ENCODE measurements at places on chromosomes 2 and 18.
A peak's percentile ranks its signal among the peaks of the same experiment; 100 is the strongest.

DNA sequence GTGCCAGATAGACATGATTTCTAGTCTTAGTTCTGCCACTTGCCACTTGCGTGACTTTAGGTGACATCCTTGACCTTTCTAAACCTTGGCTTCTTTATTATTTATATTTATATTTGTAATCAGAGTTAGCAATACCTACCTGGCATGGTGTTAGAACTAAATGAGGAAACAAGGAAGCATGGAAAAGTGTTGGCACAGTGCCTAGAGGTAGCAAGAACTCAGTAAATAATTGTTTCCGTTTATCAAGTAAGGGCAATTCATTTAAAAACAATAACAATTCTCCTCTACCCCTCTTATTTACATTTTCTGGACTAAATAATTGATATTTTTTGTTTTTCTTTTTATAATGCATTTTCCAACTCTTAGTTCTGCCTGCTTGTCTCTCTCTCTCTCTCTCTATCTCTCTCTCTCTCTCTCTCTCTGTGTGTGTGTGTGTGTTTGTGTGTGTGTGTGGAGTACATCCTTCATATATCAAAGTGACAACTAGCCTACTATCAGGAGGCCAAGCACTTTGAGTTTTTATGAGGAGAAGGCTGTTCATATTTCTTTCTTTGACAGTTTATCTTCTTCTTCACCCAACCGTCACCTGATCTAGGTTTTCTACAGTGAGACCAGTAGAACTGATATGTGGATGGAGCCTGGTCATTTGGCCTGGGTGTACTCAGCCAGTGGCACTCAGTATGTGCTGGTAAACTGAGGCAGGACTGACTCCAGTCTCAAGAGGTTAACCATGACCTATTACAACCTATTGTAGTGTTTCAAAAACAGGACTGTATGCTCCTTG is 134.5 kb downstream of the LRRTM1 start:
- DNase-seq = no peak

DNA sequence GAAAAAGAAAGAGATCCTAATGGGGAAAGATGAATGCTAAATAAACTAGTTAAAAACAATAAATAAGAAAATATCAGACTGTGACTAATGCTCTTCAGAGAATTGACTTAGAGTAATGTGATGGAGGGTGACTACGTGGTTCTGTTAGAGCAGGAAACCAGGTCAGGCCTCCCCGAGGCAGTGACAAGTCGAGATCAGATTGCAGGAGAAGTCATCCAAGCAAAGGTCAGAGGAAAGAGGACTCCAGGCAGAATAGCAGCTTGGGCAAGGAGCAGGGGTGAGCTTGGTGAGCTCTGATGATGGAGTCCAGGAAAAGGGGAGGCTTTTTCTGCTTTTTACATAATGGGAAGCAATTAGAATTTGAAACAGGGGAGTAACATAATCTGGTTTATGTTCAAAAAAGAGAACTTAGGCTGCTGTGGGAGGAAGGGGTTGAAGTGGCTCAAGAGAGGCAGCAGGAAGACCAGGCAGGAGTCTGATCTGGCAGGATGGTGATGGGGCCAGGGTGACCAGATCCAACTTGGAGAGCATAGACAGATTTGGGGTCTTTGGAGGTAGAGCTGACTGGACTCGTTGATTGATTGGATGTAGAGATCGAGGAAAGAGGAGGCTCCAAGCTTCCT is 27.3 kb upstream of the ITGB6 start:
- no peak for DNase-seq

DNA sequence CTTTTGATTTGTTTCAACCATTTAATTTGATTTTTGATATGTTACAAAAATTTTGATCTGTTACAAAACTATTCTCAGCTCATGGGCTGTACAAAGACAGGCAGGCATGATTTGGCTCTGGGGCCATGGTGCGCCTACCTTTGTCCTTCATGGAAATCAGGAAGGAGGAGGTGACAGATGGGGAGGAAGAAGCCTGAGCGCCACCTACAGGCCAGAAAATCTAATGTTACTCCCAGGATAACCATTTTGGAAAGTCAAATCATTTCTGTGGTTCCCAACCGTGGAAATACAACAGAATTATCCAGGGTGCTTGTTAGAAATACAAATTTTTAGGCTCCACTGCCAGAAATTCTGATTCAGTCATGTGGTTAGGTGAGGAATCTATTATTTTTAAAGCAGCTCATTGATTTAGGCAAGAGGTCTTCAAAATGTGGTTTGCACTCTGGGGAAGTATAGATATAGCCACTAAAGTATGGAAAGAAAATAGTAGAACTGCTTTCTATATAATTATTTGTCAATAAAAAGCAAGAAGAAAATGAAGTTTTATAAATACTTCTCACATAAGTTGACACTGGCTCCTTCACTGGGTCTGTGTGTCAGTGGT is 93.9 kb downstream of the EVA1A start:
- DNase-seq = peak; percentile 16

GRCh38 chr2:9261231-9261883 is 54.7 kb downstream of the ASAP2 start:
- DNase-seq = no peak

DNA sequence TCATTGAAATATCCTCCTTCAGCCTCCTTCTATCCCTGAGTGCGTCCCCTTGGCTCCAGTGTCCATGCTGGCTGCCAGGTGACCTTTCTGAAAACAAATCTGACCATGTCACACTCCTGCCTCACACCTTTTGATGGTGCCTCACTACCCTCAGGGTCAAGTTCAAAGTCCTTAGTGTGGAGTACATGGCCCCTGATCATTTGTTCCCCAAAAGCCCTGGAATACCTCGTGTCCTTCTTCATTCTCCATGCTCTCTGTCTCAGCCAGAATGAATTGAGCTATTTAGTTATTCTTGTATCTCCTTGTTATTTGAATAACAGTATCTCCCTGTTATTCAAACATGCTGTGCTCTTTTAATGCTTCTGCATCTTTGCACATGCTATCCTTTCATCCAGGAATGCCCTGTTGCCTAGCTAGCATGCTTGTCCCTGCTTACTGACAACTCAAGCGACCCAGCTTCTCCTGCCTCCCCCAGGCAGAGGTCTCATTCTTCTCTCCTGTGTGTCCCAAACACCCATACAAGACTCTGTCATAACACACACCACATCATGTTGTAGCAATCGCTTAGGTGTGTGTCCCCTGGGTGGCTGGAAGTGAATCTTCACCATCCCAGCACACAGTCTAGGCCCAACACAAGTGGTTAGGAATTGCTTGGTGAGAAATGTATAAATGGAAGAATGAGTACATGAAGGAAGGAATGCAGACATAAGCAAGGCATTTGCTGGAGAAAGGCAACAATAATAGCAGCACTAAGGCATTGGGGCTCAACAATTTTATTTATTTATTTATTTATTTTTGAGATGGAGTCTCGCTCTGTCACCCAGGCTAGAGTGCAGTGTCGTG is 144.0 kb downstream of the DDX1 start:
- no peak for DNase-seq

DNA sequence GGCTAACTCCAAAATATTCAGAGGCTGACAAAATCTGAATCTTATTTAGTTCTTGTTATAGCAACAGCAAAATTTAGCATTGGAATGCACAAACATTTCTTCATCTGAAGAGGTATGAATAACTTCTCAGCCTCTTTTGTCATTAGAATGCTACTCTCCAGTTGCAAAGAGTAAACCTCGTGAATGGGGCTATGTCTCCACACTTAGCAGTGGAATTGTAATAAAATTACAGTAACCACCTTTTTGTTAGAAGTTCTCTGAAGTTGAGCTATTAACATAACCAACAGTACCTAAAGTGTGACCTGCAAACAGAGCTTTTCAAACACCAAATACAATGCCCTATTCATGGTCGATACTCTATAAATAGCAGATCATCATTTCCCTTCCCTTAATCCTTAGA is 50.2 kb upstream of the GALNT3 start:
- no peak for DNase-seq

- no peak for DNase-seq
Observed at GRCh38 chr18:70044632-70045031, 97.0 kb upstream of the CD226 start.

DNA sequence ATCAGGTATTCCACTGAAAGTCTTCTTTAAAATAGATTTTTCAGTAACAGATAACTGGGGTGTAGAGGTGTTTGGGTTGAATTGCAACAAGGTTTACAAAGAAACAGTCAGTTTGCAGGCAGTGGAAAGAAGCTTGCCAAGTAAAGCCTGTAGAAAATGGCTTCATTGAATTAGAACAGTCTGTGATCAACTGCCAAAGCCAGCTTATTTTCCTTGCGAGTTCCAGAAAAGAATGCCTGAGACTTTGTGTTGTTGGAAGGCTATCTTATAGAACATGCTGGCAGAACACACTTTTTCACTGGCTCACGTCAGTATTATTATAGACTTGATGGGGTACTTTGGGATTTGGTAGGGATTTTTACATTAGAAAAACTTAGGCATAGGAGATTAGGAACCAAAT is 601.0 kb downstream of the XIRP2 start:
- DNase-seq = no peak

DNA sequence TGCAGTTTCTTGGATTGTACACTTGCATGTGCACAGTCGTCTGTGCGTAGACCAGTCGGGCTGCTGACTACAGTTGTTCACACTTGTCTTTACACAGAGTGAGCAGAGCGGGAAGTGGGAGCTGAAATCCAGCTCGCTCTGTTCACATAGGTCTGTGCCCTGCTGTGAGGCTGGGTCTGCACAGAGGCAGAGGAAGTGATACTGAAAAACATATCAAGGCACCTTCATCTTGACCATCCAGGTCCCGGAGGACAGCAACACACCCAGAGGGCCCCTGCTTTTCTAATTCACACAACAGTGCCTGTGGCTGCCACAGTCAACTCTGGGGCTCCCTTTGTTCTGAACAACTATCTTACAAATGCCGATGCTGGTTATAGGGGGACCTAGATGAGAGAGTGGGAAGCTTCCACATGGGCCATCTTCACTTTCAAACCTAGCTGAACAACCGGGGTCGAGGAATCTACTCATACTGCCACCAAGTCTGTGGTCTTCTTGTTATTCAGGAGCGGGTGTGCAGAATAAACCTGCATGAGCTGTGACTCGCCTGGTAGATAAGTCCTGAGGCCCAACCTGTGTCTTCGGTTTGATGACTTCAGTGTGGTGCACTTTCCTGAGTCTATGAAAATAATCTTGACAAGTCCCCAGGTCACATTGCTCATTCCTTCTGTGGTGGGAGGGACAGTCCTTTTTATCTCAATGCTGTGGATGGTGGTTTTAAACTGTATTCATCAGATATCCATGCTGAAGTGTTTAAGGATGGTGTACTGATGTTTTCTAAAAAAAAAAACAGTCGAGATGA is 3.5 kb upstream of the ADNP2 start:
- no peak for DNase-seq

GRCh38 chr2:176664478-176664877 is 395.2 kb downstream of the MTX2 start:
- no peak for DNase-seq

- no peak for DNase-seq
Observed at GRCh38 chr2:62054029-62054791, 141.7 kb upstream of the B3GNT2 start.

DNA sequence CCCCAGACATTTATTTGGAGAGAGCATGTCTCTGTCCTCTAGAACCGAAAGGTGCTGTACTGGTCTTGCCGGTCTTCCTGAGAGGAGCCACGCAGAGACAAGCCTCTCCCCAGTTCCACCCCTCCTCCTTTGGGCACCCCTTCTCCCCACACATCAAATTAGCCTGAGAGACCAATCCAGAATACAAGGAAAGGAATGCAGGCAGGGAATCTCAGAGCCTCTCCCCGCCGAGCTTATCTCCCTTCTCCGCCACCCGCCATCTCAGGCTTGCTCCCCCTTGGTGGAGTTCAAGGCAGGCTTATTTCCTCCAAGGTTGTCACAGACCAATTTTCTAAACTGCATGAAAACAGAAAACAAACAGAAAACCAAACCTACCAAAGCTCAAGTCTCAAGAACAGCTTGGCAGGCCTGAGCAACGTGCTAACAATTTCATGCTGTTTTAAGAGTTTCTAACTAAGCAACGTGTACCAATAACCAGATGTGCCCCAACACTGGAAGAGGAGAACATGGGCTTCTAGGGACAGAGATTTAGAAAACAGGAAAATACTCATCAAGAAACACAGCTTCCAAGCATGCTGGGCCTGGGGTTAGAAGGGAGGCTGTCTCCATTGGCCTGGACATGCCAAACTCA is 124.5 kb upstream of the PKDCC start:
- DNase-seq = no peak

- DNase-seq = no peak
Observed at GRCh38 chr2:167334146-167334742, 446.0 kb downstream of the XIRP2 start.

DNA sequence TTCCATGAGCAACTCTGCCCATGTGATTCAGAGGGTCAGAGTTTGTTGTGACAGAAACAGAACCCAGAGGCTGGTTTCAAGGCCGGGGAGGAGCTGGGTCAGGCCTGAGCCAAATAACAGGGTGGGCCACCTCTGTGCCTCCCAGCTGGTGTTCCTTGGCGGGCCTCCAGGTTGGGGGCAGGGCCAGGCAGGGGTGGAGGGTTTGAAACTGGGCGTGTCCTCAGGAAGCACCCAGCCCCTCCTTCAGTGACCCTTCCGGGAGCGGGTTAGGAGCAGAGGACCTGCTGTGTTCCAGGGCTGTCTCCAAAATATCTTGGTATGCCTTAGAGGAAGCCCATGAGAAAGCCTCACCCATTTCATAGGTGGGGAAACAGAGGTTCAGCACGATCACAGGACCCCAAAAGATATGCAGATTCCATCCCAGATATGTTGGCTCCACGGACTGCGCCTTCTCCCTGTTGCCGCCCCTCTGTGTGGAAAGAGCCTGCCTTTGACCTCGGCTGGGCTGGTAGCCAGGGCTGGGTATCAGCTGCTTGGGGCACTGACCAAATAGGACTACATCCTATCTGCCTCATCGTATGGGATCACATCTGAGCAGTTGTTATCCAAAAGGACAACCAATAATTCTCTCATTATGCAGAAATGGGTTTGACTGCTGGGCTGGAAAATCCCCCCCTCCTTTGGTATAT is 74.8 kb upstream of the GLI2 start:
- DNase-seq = no peak

- DNase-seq = no peak
Observed at GRCh38 chr18:45198526-45198925, 416.8 kb upstream of the SLC14A2 start.

DNA sequence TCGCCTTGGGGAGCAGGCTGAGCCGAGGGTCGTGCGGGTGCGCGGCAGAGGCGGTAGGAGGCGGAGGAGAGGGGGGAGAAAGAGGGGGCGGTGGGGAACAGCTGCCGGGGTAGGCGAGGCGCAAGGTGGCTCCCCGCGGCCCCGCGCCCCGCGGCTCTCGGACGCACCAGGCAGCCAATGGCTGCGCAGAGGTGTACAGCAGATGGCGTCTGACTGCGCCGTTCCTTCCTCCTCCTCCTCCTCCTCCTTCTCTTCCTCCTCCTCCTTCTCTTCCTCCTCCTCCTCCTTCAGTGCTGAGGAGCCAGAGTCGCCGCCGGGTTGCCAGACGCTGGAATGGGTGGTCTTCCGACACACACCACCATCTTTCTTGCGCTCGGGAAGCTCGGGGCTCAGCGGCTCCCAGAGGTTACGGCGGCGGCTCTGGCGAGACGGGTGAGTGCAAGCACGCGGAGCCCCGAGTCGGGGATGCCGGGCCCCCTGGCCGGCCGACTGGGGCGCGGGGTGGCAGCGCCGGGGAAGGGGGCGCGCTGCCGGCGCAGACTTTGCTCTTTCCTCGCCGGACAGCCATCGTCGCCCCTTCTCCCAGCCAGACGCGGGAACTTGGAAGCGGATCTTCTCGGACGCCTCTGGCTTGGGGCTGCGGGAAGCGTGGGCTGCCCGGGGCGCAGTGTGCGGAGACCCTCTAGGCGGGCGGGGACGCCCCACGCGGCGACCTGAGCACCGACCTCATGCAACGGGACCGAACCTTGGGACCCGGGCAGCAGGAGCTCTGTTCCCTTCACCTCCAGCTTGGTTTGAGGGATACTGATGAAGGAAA is at the start of gene THSD7B:
Gene THSD7B, plus strand, starts transcription at position 290 of the 817 bp plus-strand sequence. CDS start 116,634 bp downstream, outside the sequence.
- no peak for DNase-seq

Measured in NCI-H1048 (cell line).